ENCODE measurements at places on chromosomes 16 and 17. TPM values are rescaled to one million over a fixed set of nuclear protein-coding genes. Genes with fewer than 3 reads are reported as not detected.

C16orf96 gene
- 0.21 TPM for total RNA-seq

MT4 gene
- total RNA-seq, result not detected

C17orf113 gene
- 2.9 TPM for total RNA-seq

TM4SF5 gene
- total RNA-seq, result not detected

NPW gene
- not detected for total RNA-seq

HOXB1 gene
- total RNA-seq, result not detected

WFIKKN1 gene
- total RNA-seq, result 0.66 TPM

PPP1R27 gene
- not detected for total RNA-seq

GRCh38 chr17:61689610-61690180, 98.7 kb upstream of the NACA2 start:
- H3K4me3 ChIP-seq, result no peak overlapping the region
- H3K4me1 ChIP-seq, result no peaks in the 10 kb centered on the region
- H3K36me3 ChIP-seq, result no peaks in the 10 kb centered on the region

GRCh38 chr16:10592611-10593010, 12.2 kb upstream of the EMP2 start:
- H3K36me3 ChIP-seq, result no peaks in the 10 kb centered on the region
- no peak for DNase-seq
- H3K27ac ChIP-seq, result no peak overlapping the region
- peaks cover 2% of the 10 kb centered on the region for H3K27me3 ChIP-seq
- no peak overlapping the region for H3K4me3 ChIP-seq
- no peaks in the 10 kb centered on the region for H3K4me1 ChIP-seq

DNA sequence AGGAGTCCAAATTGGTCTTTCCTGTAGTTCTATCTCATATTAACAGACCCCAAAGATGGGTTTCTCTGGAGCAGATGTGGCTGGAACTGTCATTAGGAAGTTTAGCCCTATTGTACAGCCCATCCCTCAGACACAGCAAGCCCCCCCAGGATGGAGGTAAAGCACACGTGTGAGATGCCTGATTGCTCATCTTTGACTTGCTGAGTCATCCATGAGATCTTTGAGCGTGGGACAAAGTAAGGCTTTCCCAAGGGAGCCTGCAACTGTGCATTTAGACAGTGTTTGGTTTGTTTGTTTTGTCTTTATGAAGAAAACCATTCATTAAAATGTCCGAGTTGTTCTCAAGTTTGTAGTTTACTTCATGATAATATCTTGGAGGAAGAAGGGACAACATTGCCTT, 145.3 kb upstream of the CDH13 start:
- H3K4me3 ChIP-seq, result no peak overlapping the region
- H3K36me3 ChIP-seq, result no peaks in the 10 kb centered on the region
- no peak overlapping the region for H3K27ac ChIP-seq

DNA sequence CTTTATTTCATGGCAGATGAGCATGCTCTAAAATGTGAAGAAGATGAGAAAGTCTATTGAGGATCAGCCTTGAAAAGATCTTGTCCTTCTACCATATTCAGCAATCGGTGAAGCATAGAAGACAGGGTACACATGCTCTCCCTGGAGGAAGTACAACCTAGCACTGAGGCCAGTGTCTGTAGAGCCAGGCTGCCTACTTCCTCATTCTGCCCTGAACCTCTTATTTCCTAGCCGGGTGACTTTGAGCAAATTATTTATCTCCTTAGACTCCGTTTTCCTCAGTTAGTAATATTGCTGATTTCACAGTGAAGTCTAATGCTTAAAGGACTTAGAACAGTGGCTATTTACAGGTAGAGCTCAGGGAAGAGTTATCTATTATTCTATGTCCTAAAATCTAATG, 58.4 kb downstream of the TMEM100 start:
- H3K27ac ChIP-seq, result no peak overlapping the region
- no peaks in the 10 kb centered on the region for H3K27me3 ChIP-seq
- no peaks in the 10 kb centered on the region for H3K36me3 ChIP-seq
- H3K4me1 ChIP-seq, result peaks cover 7% of the 10 kb centered on the region

- H3K27ac ChIP-seq, result peak overlapping the region; percentile 62
- peaks cover 13% of the 10 kb centered on the region for H3K4me1 ChIP-seq
- no peak for DNase-seq
- H3K4me3 ChIP-seq, result no peak overlapping the region
- H3K36me3 ChIP-seq, result no peaks in the 10 kb centered on the region
- no peaks in the 10 kb centered on the region for H3K27me3 ChIP-seq
Measured at GRCh38 chr17:81371910-81372760, 23.1 kb upstream of the BAHCC1 start.

DNA sequence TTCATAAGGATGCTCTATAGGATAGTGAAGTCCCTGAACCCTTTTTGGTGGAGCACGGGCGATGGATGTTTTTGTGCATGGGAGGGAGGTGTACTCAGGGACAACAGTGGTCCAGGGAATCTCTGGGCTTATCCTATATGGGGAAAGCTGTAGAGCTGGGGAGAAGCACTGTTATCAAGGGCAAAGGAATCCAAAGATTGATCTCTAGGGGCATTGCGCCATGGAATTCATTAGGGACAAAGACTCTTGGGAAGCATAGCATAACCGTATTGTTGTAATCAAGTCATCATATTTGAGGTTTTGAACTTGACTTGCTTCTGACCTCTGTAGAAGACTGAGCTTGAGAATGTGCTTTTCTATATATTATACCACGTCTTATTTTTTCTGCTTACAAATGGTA, 172.9 kb upstream of the ZFHX3 start:
- no peak overlapping the region for H3K27ac ChIP-seq
- H3K4me1 ChIP-seq, result no peaks in the 10 kb centered on the region
- no peaks in the 10 kb centered on the region for H3K27me3 ChIP-seq
- no peaks in the 10 kb centered on the region for H3K36me3 ChIP-seq
- no peak for DNase-seq

- H3K36me3 ChIP-seq, result peaks cover 2% of the 10 kb centered on the region
- H3K4me1 ChIP-seq, result peaks cover 4% of the 10 kb centered on the region
- H3K4me3 ChIP-seq, result no peak overlapping the region
- no peak for DNase-seq
Measured at GRCh38 chr17:77481476-77482374, 341.0 kb downstream of the SEC14L1 start.

GRCh38 chr17:50180111-50180510, 14.3 kb downstream of the SGCA start:
- no peaks in the 10 kb centered on the region for H3K27me3 ChIP-seq
- no peaks in the 10 kb centered on the region for H3K4me1 ChIP-seq
- no peaks in the 10 kb centered on the region for H3K36me3 ChIP-seq
- no peak overlapping the region for H3K4me3 ChIP-seq
- peak overlapping the region; percentile 80 for H3K27ac ChIP-seq
- no peak for DNase-seq

DNA sequence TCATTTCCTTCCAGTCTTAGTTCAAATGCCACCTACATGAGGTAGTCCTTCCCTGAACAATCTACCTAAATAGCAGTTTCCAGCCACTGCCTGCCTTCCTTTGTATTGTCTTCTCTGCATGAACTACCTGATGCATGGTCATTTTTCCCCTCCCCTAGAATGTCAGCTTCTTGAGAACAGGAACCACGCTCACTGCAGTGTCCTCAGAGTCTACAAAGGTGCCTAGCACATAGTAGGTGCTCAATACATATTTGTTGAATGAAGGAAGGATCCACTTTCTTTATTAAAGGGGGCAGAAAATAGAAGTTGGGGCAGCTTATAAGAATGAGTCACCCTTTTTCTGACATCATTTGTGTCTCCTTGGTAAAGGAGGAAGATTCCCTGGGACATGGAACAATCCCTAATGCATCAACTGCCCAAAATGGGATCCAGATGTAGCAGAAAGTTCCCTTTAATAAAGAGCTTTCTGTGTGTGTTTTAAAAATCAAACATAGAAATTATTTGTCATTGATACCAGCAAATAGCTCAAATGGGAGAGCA, 4.4 kb upstream of the CYLD start:
- H3K27ac ChIP-seq, result no peak overlapping the region
- no peaks in the 10 kb centered on the region for H3K27me3 ChIP-seq
- no peak overlapping the region for H3K4me3 ChIP-seq
- DNase-seq, result no peak
- no peaks in the 10 kb centered on the region for H3K36me3 ChIP-seq

GRCh38 chr16:52603015-52603414, 56.1 kb upstream of the TOX3 start:
- H3K36me3 ChIP-seq, result no peaks in the 10 kb centered on the region
- no peaks in the 10 kb centered on the region for H3K27me3 ChIP-seq
- DNase-seq, result no peak
- H3K4me1 ChIP-seq, result no peaks in the 10 kb centered on the region
- H3K27ac ChIP-seq, result no peak overlapping the region
- H3K4me3 ChIP-seq, result no peak overlapping the region

DNA sequence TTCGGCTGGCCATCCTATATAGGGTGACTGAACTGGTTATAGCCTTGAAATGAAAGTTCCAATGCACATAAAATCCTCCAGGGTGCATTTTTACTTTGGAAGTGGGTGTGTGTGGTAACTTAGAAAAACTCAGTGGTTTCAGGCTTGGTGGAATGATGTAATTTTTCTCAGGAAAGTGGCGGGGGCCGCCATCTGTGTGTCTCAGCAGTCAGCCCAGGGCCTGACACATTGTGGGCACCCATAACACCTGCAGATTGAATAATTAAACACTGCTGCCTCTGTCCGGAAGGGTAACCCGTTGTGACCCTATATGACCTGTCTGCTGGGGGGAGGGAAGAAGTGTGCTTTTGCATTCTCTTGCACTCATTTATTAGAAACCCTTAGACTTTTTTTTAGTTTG, 2.2 kb upstream of the PDP2 start:
- no peak overlapping the region for H3K4me3 ChIP-seq
- no peaks in the 10 kb centered on the region for H3K27me3 ChIP-seq
- DNase-seq, result no peak

DNA sequence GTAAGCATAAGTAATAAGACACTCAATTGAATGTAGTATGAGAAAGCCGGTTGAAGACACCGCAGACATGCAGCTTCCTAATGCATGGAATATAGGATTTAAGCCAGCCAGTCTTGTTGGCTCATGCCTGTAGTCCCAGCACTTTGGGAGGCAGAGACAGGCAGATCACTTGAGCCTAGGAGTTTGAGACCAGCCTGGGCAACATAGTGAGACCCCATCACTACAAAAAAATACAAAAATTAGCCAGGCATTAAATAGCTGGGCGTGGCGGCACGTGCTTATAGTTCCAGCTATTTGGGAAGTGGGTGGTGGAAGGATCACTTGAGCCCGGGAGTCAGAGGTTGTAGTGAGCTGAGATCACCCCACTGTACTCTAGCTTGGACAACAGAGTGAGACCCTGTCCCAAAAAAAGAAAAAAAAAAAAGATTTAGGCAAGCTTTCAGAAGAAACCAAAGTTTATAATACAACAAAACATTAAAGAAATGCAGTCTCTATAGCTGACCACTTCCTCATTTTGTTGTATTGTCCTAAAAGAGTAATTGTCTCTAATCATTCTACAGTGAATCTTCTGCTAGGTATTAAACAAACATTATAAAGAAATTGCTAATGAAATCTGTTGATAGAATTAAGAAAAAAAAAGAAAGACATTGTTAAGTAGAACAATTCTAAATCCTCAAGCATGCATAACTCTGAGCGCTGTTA, 68.6 kb upstream of the KIFC3 start:
- DNase-seq, result no peak
- H3K4me1 ChIP-seq, result no peaks in the 10 kb centered on the region
- no peak overlapping the region for H3K4me3 ChIP-seq
- H3K27me3 ChIP-seq, result peaks cover 23% of the 10 kb centered on the region

All from tibial nerve (tissue), 4 donors.